Right ventricle myocardium superior (tissue), 1 donor: ENCODE measurements at places on chromosomes 3 and 15. TPM values are rescaled to one million over a fixed set of nuclear protein-coding genes. Genes with fewer than 3 reads are reported as not detected.

Gene PPP2R3A
- 98.1 TPM for total RNA-seq

Gene PIERCE2
- total RNA-seq, result 7.4 TPM

Gene PARP15
- total RNA-seq, result 0.40 TPM

- DNase-seq, result peak; percentile 77
These were observed 32.6 kb downstream of the ALS2CL start for GRCh38 chr3:46660543-46661523.

DNA sequence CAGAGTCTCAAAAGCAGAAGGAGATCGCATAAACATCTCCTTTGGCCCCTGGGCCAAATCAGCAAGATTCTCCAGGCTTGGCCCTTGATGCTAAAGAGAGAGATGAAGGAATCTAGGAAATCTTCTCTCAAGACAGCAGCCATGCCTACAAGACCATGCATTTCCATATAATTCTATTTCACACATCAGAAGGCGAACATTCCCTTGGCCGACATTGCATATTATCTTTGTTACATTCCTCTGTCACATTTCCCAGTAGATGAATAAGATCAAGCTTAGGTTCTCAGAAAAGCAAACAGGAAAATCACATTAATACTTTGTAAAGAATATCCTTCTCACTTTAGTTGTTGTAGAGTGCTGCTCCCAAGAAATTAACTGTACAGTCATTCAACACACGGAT, 21.3 kb downstream of the GASK1A start:
- DNase-seq, result no peak
